ENCODE measurements at places on chromosomes 2 and 18.

DNA sequence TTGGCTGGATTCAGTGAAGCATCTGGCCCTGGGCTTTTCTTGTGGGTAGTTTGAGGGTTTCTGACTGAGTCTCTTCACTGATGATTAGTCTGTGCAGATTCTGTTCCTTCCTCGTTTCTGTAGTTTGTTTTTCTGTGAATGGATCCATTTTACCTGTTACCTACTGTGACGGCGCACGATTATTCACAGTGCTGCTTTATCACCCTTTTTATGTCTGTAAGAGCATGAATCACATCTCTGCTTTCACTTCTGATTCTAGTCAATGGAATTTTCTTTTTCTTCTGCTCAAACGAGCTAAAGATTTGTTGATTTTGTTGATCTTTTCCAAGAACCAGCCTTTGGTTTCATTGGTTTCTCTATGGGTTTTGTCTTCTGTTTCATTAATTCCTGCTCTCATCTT is 60.8 kb downstream of the SLC66A2 start:
- DNase-seq: no peak

- no peak for DNase-seq
These were observed 329.1 kb upstream of the PKDCC start for GRCh38 chr2:41718705-41719104.

GRCh38 chr2:214547931-214548330 is 137.1 kb downstream of the VWC2L start:
- no peak for DNase-seq

DNA sequence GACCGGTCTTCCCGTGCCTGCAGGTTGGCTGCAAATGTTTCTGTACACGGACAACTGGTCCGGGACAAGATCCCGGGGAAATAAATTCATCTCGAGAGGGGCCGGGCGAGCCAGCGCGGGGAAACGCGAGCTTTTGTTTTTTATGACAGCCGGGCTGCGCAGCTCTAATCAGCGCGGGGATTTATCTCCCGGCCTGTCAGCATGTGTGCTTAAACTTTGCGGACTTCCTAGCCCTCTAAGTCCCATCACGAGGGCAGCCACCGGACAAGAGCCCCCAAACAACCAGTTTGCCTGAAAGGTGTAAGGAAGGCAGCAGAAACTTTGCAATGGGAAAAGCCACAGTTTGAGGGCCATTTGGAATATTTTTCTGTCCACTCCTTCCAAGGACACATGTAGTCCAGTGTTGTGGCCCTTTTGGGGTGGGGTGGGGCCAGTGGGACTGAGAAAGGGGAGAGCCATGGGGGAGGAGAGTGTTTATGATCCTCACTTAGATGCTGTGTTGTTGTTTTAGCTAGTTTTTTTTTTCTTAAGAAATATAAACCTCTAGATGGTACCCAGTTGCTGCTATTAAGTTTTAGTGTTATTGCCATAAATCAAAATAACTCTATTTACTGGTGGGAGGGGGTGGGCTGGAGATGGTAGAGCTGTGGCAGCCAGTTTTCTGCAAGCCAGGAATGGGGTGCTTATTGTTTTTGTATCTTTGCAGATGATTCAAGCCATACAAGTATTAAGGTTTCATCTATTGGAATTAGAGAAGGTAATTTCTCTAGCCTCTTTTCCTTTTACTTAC is 6.0 kb downstream of the MEIS1 start:
- DNase-seq: no peak

- no peak for DNase-seq
These were observed 4.5 kb upstream of the DYM start for GRCh38 chr18:49464718-49465598.

DNA sequence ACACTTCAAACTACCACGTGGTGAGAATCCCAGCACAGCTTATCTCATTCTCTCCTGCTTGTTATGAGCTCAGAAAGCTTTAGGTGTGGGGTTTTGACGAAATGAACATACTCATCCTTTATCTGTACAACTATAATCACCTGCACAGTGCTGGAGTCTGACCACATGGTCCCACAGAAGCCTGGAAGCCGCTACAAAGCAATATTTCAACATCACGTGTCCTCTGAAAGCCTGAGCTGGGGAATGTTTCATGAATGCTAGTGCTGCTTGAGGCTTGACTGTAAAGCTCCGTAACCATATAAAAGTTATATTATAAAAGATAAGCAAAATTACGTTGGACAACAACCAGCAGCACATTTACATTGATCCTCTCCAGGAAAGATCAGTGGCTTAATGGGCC is 43.9 kb downstream of the PIEZO2 start:
- DNase-seq: no peak

GRCh38 chr2:207871506-207871905 is 101.8 kb upstream of the FZD5 start:
- DNase-seq: no peak

GRCh38 chr2:95269036-95269680 is 5.1 kb upstream of the PROM2 start:
- no peak for DNase-seq

DNA sequence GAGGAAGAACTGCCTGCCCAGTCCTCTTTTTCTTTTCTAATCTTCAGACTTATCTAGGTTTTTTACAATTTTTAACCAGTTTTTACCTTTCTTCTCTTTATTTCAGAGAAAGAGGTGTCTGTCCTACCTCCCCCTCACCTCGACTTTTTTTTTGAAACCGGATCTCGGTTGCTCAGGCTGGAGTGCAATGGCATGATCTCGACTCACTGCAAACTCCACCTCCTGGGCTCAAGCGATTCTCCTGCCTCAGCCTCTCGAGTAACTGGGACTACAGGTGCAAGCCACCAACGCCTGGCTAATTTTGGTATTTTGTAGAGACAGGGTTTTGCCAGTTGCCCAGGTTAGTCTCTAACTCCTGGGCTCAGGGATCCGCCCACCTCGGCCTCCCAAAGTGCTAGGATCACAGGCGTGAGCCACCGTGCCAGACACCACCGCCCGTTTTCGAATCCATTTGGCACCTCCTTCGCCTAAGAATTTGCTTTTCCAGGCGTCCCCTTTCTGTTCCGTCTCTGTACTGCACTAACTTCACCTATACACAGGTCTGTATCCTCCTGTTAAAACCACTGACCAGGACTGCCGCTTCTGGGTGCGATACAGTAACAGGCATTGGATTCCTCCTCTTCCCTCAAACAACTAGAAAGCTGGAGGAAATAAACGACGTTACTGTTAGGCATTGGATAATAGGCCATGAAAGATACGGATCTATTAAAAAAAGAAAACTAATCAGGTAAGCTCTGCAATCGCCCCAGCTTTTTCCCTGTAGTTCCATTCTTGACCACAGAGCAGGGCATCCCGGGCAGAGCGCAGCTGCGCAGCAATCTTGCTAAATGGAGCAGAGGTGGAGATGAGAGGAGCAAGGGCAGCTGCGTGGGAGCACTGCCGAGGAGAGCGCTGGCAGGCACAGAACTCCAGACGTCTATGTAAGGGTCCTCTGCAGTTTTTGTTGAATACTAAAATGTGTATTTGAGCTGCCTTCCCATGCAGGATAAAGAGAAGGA is 69.9 kb downstream of the ZC3H6 start:
- no peak for DNase-seq

DNA sequence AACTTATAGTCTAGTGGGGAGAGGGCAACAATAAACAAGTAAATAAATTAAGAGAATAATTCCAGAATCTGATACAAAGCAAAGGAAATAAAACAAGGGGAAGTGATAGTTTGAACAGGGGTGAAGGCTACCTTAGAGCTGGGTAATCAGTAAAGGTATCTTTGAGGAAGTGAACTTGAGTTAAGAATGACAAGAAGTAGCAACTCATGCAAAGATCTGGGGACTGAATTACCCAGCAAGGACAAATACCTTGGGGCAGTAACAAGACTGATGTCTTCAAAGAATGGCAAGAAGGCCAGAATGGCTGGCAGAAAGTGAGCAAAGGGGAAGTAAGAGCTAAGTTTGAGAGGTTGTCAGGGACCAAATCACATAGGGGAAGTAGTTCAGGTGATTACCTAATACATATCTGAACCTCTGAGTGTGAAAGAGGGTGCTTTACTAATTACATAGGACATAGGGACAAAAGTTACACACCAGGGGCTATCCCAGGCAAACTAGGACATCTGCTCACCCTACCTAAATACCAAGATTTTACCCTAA is 244.6 kb upstream of the HNRNPA3 start:
- no peak for DNase-seq

DNA sequence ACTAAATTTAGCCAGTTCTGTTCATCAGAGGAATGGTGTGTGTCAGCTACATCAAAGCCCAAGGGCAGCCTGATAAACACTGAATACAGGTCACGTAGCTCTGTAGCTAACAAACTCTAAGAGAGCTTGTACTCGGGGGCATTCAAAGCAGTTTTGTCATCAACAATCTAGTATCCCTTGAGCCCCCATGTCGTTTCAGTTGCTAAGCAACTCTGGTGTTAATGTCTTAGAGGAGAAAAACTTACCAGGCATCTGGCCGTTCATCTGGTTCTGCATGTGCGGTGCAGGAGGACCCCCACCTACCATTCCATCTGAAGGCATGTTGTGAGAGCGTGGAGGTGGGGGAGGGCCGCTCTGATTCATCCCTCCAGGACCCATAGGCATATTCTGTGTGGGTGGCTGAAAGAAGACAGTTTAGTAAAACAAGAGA is 33.1 kb downstream of the SS18 start:
- no peak for DNase-seq

- no peak for DNase-seq
These were observed 74.4 kb downstream of the MAP3K20 start for GRCh38 chr2:173150087-173150486.

DNA sequence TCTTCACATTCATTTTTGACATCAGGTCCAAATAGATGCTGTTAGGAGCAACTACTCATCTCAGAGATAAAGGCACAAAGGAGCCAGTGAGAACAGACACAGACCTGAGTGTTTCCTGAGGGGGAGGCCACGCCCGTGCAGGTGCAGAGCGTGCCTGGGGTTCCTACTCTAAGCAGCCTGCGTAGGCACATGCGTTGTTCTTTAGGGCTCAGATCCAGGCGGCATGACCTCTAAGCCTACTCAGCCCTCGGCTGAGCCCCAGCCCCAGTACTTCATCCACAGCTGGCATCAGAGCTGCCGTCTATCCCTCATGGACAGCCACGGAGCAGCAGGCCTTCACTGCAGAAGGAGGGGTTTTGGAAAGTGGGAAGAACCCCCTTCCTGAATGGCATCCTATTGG is 54.9 kb upstream of the PXDN start:
- DNase-seq: no peak

All from GDM1 (cell line).